Activated CD4-positive, CD25-positive, alpha-beta regulatory T cell treated with anti-CD3 and anti-CD28 coated beads, Interleukin-2, amount 50 U/mL, for 72 hours (primary cell): ENCODE measurements at places on chromosomes 2 and 18.

GRCh38 chr2:190173392-190173791, 110.9 kb upstream of the MSTN start:
- DNase-seq = no peak

GRCh38 chr2:9655441-9656269, 24.9 kb upstream of the YWHAQ start:
- DNase-seq = peak; percentile 64

- no peak for DNase-seq
These were observed at the start of gene KCNE4 for GRCh38 chr2:223051693-223052289. TSS of gene KCNE4 (plus strand) at chr2:223052190. CDS start at chr2:223052831, 641 bp downstream.

DNA sequence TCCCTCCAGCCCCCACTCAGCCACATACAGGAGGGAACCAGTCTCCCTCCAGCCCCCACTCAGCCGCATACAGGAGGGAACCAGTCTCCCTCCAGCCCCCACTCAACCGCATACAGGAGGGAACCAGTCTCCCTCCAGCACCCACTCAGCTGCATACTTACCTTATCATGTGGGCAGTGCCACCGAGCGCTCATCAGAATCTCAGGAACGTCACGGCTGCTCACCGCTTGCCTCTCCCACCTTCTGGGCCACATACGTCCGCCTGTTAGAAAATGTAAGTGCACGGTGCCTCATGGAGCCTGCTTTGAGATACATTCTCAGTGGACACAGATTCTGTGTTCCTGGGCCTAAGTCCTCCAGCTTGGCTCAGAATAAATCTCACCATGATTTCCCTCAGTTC, 124.8 kb downstream of the PXDN start:
- DNase-seq = no peak

GRCh38 chr18:43303376-43303775, 26.1 kb upstream of the SYT4 start:
- DNase-seq = no peak

- peak; percentile 37 for DNase-seq
These were observed 4.9 kb downstream of the UCN start for GRCh38 chr2:27303093-27304025.

GRCh38 chr18:30081122-30081521, 961.4 kb downstream of the DSC3 start:
- no peak for DNase-seq

DNA sequence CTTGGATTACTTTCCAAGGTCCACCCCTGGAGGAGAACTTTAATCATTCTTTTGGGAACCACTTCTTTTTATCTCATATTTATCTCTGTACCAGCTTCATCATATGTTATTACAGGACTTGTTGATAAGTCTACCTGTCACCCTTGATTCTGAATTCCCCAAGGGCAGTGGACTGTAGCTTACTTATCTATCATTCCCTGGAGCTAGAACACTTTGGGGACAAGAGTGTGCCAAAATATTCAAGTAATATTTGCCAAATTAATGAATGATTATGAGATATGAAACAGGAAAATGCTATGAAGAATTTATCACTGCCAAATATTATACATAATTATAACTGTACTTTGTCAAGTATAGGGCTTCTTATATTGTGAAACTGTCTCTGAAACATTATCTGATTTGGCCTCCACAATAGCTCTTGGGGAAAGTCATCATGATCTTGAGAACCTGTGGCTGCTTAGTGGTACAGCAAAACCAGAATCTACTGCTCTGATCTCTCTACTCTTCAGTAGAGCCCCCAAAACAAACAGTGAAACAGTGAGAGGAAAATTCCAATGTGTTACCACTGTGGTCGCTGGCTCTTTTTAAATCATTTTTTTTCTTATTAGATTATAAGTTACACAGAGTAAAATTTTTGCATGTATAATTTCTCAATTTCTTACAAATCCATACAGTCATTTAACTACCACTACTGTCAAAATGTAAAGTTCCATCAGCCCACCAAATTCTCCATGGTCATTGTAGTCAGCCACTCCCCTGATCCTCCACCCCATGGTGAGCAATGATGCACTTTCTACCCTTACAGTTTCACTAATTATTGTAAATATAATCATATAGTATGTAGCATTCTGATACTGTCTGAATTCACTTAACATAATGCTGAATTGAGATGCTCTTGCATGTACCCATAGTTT, 197.5 kb downstream of the PIEZO2 start:
- DNase-seq = no peak

DNA sequence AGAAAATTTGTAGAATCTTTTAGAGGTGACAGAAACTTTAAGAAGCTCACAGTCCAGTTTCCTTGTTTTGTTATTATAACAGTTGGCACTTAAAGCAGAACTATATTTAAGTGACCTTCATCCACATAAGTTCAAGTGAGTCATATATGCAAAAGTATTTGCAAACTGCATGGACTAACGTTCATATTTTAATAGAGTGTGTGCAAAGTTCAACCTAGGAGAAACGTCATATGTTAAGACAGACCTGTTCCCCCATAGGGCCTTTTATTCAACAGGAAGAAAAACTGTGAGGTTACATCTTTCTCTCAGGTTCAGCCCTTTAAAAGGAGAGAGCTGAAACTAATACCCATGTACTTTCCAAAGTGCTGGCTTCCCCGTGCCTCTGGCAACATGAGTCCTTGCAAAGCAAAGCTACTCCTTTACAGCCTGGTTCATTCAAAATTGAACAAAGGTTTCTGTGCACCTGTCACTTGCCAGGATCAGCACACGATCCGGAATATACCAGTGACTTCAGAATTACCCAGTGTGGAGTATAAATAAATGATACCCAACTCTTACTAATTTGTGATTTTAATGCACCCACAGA, 280.0 kb upstream of the RAB12 start:
- no peak for DNase-seq

DNA sequence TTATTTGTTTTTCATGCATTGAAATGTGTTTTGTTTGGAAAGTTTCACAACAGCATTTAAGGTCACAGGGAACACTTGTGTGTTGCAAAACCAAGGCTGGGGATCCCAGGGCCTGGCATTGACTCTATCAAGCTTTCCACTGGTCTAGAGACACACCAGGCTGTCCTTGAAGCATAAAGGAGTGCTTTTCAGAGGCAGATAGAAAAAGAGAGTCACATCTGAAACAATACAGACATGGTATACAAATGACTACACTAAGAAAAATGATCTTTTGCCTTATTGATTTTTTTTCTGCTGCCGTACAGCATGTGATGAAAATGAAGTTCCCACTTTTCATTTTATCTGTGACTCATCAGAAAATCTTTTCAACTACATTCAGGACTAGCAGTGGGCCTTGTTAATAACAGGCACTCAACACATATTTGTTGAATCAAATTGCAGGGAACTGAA, 61.9 kb upstream of the ZCCHC2 start:
- no peak for DNase-seq

DNA sequence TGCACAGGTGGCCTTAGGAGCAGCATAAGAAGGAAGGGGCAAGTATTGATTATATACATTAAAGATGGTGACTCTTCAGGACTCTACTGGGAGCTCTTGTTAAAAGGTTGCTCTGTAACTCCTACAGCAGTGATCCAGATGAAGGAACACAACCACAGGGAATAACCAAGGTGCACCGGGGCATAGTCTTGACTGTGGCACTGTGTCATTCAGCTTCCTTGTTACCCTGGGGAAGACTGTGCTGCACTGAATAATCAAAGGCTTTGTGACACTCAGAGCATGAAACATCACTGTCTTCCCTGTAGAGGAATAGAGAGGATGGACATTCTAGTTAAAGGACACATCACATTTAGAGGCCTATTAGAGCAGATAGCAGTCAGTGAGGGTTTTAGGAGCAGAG, 105.3 kb downstream of the UBE2E3 start:
- no peak for DNase-seq

DNA sequence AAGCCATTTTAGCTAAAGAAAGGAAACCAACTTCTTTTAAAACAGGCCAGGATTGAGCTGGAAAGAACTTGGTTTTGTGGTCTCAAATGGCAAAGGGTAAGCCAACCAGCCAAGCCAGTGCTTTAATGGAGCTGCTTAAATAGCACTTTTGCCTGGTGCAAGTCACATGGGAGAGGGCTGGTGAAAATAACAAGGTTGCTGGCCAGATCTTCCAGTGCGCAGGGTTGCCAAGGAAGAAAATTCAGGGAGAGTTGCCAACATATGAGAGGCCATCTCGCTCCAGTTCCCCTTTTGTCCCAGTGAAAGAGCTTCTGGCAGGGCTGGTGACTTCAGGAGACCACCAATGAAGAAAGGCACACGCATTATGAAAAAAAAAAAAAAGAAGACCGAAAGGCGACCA, 57.3 kb downstream of the IRS1 start:
- DNase-seq = no peak

DNA sequence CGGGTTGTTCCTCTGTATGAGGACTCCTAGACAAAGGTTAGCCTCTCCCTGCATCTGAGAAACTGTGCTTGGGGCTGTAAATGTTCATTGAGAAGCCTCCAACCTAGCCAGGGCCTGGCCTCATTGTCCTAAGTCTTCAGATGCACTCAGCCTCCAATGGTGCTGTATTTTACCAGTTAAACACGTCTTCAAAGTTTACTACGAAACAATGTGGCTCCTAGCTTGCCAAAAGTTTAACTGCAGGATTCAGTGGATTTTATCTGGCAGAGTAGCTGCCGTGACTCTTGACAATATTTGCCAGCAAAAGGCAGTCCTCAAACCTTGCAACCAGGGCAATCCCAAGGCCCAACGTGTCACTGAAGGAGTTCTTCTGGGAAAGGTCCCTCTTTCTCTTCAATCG, 1.1 kb downstream of the PID1 start:
- DNase-seq = no peak

DNA sequence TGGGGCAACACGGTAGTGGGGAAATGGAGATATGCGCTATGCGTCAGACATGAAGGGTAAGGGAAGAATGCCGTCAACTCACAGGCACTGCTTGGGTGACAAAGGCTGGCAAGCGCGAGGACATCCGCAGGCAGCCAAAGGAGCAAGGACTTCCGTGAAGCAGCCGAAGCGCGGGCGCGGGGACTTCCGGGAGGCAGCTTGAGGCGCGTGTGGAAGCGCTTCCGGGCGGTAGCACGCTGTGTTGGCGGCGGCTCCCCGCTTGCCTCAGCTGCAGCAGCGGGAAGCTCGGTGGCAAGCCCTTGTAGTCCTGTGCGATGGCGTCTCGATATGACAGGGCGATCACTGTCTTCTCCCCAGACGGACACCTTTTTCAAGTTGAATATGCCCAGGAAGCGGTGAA, at the start of gene PSMA8:
TSS of gene PSMA8 (plus strand) at position 218 of the 400 bp plus-strand sequence. CDS start at position 315, 97 bp downstream.
- DNase-seq = peak; percentile 58

- DNase-seq = no peak
These were observed 255.0 kb downstream of the CLIP4 start for GRCh38 chr2:29370173-29370572.

DNA sequence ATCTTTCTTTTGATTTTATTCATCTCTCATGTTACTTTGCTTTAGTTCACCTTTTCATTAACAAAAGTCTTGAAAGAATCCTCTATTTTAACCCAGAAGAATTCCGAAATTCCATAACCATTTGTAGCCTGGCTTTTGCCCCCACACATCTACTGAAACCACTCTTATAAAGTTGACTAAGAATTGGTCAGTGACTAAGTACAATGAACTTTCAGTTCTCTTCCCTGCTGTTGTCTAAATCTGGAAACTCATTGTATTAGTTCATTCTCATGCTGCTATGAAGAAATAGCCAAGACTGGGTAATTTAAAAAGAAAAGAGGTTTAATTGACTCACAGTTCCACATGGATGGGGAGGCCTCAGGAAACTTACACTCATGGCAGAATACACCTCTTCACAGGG, 49.9 kb upstream of the PNPT1 start:
- no peak for DNase-seq

DNA sequence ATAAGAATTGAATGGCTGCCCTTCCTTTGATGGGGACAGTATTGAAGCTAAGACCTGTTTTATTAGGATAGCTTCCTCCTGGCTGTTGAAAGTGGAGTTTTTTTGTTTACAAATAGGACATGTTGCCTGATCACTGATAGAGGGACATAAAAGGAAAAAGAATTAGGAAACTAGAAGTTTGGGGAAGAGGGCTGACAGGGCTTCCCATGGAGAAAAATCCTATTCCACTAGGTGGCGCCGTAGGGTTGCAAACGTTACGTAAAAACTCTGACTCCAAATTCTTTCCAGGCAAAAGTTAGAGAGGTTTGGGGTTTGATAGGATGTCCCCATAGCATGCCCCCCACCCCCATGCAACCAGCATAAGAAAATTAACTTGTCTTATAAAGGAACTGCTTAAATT, 11.1 kb upstream of the RBFA start:
- DNase-seq = no peak

DNA sequence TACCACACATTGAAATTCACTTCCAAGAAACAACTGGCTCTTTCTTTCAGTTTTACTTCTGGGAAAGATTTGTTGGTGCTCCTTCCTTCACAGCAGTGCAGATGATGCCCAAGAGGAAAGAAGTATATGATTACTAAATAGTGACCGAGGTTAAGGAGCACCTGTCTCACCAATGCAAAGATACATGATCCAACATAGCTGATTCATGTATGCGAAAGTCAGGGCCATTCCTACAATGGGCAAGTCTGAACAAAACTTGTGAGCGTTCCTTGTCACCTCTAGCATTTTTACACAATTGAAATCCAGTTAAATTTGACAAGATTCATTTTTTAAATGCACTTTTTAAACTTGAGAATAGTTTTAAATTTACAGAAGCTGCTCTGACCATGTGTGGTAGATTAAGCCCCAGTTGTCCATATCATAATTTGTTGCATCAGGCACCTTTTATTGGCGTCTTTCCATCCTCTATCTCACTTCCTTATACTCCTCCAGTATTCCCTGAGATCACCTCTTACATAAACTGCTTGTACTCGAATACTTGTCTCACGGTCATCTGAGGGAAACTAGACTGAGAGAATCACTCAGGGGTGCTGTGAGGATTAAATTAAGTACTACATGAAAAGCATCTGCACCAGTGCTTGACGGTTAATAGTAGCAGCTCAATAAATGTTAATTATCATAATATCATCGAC, 438.8 kb upstream of the CDH20 start:
- DNase-seq = no peak

DNA sequence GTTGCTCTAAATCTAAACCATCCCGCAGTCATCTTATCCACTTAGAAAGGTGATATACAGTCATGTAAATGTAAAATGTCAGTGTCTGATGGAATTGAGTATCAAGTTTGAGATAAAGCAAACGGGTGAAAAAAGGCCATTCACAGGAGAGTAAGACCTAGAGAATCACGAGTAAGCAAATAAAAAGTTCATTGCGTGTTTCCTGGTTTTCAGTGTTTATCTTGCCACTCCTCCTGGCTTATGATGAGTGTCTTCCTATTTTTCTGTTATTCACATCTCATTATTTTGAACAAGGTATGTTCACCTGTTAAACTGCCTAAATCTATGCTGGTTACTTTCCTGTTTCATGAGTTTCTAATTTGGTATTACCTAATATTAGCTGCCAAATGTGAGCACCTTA, 68.8 kb downstream of the ITGA4 start:
- DNase-seq = no peak

GRCh38 chr2:71120195-71120594, 9.8 kb downstream of the MCEE start:
- DNase-seq = no peak

DNA sequence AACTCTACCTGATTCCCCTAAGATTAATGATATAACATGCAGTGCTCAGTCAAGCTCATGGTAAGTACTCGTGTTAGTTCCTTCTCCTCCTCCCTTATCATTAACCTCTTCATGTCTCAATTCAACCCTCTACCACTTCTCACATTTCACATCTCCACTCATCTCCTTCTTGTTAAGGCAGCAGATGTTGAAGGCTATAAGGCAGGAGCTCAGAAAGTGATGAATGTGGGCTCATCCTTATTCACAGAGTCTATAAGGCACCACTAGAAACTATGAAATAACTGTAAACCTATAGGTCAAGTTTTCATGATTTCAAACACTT, 56.0 kb downstream of the CLHC1 start:
- DNase-seq = no peak
